Heart left ventricle (tissue), 16 donors: ENCODE measurements at places on chromosomes 2 and 18. TPM values are rescaled to one million over a fixed set of nuclear protein-coding genes. Genes with fewer than 3 reads are reported as not detected.

Gene CRYBA2
- total RNA-seq, result not detected

Gene PRSS56
- total RNA-seq, result not detected

Gene FECH
- total RNA-seq, result 50.7 TPM

Gene TXNL1
- 75.7 TPM for total RNA-seq

Gene SPATA3
- not detected for total RNA-seq
